ENCODE measurements at places on chromosomes 5 and 9.

DNA sequence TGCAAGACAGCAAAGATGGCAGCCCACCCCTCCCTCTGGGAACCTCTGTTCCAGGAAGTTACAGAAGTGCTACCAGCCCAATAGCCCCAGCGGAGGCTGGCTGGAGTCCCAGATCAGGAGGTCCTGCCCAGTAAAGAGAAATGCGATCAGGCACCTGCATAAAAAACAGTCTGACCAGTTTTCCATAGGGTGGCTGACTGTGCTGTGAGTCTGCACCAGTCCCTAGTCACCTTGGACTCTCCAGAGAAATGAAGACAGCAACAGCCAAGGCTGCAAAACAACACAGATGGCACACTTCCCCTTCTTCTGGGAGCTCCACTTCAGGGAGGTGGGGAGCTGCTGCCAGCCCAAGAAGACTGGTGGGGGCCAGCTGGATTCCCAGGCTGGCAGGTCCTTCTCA is 265.5 kb upstream of the PCSK5 start:
- DNase-seq, result no peak

DNA sequence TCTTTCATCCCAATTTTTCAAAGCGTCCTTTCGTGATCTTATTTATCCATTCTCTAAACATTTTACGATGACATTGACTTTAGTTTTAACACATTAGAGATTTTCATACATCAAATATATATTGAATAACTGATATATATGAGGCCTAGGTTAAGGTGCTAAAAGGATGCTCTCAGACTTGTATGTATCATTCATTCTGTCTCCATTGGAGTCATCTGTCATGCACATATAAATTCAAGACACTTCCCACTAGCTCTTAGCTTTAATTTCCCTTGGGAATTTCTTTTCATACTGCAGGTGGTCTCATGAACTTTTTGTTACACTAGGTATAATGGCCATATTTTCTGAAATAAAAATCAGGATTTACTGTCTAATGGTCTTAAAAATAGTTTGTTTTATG is 635.8 kb upstream of the C9orf72 start:
- DNase-seq, result no peak

GRCh38 chr5:51389577-51390463 is 6.6 kb downstream of the ISL1 start:
- no peak for DNase-seq

GRCh38 chr5:101455851-101456250 is 552.8 kb upstream of the ST8SIA4 start:
- no peak for DNase-seq
